RWPE2 (cell line): ENCODE measurements at places on chromosomes 3 and 15.

DNA sequence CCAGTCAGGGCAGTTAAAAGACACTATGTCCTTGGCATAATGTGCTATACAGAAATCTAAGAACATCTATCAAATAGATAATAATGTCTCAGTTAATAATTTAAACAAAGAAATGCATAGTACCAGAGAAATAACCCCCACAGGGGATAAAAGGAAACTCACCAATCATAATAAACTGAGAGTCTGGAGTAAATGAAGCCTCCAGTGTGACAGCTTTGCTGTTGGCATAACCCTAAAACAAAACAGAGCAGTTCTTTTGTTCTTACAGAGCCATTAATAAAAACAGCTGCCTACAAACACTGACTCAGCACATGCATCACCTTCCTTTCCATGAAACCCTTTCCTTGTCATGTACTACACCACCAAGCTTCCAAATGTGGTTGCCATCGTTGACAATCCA is 13.5 kb downstream of the PPM1M start:
- DNase-seq, result no peak

GRCh38 chr15:62993066-62993465 is 49.5 kb upstream of the TPM1 start:
- no peak for DNase-seq

GRCh38 chr3:133576169-133576568 is 2.7 kb downstream of the CDV3 start:
- no peak for DNase-seq

DNA sequence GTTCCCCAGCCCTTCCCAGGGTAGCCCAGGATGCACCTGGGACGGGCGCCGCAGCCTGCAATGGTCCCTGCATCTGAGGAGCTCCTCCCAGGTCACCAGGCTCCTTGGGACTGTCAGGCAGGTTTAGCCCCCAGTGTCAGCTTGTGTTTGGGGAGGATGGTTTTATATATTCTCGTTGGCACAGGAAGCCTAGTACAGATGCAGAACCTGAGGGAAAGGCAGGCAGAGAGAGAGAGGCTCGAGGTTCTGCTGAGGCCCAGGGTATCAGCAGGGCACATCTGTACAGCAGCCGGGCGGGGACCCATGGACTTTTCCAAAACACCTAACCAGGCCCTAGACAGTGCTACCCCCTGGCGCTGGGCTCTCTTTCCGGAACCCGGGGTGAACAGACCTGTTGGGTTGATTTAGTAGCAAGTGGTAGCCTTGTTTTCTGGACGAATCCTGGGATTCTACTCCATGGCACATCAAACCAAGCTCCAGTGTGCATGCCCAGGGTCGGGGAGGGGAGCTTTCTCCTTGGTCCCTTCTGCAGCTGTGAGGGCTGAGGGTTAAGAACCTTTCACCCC is 8.6 kb downstream of the PAK6 start:
- DNase-seq, result peak; percentile 68

DNA sequence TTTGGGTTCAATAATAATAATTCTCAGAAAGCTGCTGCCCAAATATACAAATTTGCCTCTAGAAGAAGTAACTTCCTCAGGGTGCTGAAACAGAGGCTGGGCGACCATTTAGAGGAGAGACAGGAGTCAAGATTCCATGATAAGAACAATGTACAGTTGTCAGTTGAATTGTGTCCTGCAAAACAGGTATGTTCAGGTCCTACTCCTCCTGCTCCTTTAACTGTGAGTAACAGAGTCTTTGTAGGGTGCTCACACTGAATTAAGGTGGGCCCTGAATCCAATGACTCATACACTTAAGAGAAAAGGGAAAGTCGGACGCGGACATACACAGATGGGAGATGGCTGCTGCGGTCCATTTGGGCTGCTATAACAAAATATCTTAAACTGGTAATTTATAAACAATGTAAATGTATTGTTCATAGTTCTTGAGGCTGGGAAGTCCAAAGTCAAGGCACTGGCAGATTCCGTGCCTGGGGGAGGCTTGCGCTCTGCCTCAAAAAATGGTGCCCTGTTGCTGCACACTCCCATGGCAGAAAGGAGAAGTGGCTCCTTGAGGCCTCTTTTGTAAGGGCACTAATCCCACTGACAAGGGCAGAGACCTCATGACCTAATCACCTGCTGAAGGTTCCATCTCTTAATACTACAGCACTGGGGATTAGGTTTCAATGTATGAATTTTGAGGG is 55.1 kb downstream of the MB21D2 start:
- DNase-seq, result no peak

DNA sequence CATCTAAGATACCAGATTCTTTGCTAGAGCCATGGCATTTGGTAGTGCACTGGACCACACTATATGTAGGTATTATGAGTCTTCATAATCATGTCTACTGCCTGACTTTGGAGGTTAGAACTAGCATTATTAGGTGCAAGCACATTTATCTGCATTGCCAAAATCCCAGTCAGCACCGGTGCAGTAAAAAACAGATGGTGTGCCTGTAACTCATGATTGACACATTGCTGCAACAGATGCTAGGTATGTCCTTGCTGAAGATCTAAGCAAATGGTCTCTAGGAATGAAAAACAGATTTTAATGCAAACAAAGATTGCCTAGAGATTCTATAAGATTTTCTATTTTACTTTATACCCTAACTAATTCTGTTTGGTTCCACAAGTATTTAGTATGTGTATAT is 47.7 kb downstream of the MYO5A start:
- DNase-seq, result no peak

- DNase-seq, result no peak
These were observed 6.1 kb downstream of the ANP32A start for GRCh38 chr15:68814596-68814995.

- DNase-seq, result no peak
These were observed 84.2 kb upstream of the IL12A start for GRCh38 chr3:159904455-159904854.

DNA sequence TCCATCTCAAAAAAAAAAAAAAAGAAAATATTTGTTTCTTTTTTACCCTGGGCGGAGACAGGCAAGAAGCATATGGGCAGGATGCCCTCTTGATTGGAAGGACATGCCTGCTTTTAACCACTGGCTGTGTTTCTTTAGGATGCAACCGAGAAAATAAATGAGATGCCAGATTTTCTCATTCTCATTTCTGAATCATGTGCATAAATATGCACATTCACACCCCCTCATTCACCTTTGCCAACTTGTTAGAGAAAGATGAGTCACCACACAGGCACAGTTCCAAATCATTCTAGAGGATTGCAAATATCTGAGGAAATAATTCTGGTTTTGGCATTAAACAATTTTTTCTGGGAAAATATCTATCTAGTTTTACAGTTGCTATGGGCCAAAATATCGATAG is 3.3 kb downstream of the LIPH start:
- peak; percentile 73 for DNase-seq

- DNase-seq, result no peak
These were observed 11.5 kb downstream of the GXYLT2 start for GRCh38 chr3:72899349-72899765.

DNA sequence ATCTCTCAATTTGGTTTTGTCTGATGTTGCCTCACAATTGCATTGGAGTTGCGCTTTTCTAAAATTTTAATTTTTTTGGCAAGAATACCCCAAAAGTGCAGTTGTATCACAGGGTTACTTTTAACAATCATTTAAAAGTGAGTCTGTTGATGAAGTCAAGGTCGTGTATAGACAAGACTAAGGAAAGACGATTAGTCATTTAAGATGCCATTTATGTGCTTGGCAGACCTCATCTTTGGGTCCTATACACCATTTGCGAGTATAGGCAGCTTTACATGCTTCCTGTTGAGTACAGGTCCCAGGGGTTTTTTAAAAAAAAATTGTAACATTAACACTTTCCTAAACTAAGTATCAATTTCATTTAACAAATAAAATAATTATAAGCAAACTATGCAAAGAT is 12.5 kb downstream of the ARNT2 start:
- DNase-seq, result no peak

GRCh38 chr3:127171320-127171719 is 21.6 kb upstream of the PRR23E start:
- no peak for DNase-seq

- DNase-seq, result no peak
These were observed 65.5 kb upstream of the ROPN1 start for GRCh38 chr3:124057420-124057819.

GRCh38 chr3:53182764-53183355 is 21.9 kb downstream of the PRKCD start:
- DNase-seq, result peak; percentile 34

GRCh38 chr3:150124142-150124541 is 153.4 kb upstream of the PFN2 start:
- DNase-seq, result no peak

GRCh38 chr15:56532721-56533460 is 68.0 kb upstream of the MNS1 start:
- DNase-seq, result no peak

- DNase-seq, result no peak
These were observed 165.1 kb downstream of the LSAMP start for GRCh38 chr3:116280130-116280740.

- DNase-seq, result no peak
These were observed 466.0 kb upstream of the NR2F2 start for GRCh38 chr15:95864467-95864886.

DNA sequence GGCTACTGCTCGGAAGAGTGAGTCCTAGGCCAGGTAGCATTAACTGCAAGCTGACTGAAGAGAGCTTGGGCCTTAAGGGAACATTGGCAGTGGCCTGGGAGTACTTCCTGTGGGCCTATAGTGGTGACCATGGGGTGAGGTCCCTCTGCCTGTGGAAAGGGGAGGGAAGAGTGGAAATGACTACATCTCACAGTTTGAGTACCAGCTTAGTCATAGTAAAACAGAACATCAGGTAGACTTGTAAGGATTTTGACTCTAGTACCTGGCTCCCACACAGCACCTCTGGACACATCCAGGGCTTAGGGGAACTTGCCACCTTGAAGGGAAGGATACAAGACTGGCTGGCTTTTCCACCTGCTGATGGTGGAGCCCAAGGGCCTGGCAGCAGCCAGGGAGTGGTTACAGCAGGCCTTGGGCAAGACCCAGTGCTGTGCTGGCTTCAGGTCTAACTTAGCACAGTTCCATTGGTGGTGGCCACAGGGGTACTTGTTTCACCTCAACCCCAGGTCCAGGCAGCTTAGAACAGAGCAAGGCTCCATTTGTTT is 147.8 kb downstream of the SLC9A9 start:
- DNase-seq, result no peak

- DNase-seq, result peak; percentile 75
These were observed 36.0 kb downstream of the PSTPIP1 start for GRCh38 chr15:77030928-77031375.

GRCh38 chr15:75368689-75369239 is 357 bp upstream of the MAN2C1 start:
- DNase-seq, result no peak
